ENCODE measurements at places on chromosomes 2 and 18.

DNA sequence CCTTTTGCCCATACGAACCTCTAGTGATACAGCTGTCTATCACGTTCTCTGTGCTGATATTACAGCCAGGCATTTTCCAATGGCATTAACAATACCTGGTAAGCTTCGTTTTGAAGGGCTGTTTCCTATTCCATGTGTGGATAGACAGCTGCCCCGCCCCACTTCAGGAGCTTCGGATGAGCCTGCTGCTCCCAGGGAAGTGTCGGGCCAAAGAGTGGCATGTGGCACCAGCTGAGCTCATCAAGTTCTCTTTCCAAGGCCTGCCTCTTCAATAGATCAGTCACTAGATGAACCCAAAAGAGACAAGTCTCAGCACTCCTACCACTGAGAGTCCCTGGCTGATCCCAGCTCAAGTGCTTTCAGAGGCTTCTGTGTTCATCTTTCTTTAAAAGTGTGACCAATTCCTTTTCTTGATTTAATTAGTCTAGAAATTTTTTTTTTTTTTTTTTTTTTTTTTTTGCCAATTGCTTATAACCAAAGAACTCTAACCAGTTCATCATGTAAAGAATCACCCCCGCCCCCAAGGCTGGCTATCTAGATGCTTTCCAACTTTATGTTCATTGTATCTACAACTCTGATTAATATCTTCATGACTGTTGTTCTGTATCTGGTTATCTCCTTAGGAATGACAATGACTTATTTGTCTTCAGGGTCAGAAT is 46.6 kb downstream of the HDAC4 start:
- no peak for DNase-seq
- no peaks in the 10 kb centered on the region for H3K27me3 ChIP-seq
- no peaks in the 10 kb centered on the region for H3K36me3 ChIP-seq
- H3K4me3 ChIP-seq, result no peak overlapping the region
- no peaks in the 10 kb centered on the region for H3K4me1 ChIP-seq

- H3K4me1 ChIP-seq, result no peaks in the 10 kb centered on the region
- H3K36me3 ChIP-seq, result no peaks in the 10 kb centered on the region
- no peak overlapping the region for H3K4me3 ChIP-seq
Measured at GRCh38 chr2:71778936-71779773, 325.8 kb downstream of the DYSF start.

DNA sequence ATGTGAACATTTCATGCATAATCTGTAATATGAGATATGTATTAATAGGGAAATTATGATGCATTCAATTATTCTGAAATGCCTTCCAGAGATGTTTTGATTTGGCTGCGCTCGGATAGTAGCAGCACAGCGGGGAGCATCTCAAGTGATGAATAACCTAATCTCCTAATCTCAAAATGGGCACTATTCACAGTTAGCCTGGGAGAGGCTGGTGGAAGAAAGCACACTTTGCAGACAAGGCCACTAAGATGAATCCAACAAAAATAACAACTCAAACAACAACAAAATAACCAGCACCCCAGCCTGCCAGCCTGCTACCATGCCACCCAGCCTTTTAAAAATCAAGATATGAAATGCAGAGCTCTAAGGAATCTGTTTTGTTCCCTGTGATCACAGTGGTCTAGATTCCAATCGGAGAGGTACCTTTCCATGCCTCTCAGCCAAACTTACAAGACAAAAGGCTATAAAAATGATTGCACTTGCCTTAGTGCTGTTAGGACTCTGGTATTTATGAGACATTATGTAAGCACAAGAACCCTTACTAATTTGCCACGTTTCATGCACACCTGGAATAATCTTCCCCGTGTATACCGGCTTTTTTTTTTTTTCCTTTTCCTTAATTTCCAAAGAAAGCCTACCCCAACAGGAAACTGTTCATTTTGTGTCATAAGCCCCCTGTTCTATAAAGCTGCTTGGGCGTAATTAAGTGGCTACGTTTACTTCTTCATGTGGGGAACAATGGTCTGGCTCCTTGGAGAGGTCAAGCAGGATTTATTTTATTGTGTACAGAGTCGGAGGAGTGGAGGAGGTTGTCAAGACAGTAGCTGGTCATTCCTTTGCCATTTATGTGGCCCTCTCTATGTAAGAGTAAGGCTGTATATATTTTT is 526.9 kb upstream of the FANCL start:
- no peak overlapping the region for H3K4me3 ChIP-seq
- H3K27ac ChIP-seq, result no peak overlapping the region
- peaks cover 3% of the 10 kb centered on the region for H3K27me3 ChIP-seq
- peaks cover 7% of the 10 kb centered on the region for H3K4me1 ChIP-seq

DNA sequence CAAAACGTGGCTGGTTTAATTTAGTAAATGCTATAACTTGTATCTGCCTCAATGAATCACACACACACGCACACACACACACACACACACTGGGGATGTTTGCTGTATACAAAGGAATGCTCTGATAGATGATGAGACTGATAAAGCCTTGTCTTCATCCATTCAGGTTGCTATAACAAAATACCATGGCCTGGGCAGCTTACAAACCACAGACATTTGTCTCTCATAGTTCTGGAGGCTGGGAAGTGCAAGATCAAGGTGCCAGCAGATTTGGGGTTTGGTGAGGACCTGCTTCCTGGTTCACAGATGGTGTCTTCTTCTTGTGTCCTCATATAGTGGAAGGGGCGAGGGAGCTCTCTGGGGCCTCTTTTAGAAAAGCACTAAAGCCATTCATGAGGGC is 149.5 kb upstream of the HDAC4 start:
- no peak overlapping the region for H3K27ac ChIP-seq
- H3K36me3 ChIP-seq, result no peaks in the 10 kb centered on the region
- no peak for DNase-seq
- H3K27me3 ChIP-seq, result peaks cover 4% of the 10 kb centered on the region

Measured in B cell (primary cell).